CD14-positive monocyte (primary cell): ENCODE measurements at places on chromosomes 4 and X.

DNA sequence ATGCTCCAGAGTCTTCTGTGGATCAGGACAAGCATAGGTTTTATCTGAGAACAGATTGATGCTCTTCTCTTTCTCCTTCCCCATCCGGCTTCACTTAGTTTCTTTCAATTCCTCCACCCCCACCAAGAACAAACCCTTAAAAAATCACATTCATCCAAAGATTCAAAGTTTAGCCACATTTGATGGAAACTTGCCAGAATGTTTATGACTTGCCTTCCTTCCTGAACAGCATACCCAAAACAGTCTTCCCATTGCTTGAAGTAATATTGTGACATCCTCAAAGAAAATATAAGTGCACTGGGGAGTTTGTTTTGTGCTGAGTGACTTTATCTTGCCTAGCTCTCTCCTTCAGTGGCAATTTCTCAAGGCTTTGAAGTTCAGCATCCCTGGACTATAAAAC lies 83.0 kb downstream of the MAGEB17 start:
- no peak for DNase-seq

GRCh38 chrX:85026170-85026569 lies 22.5 kb downstream of the APOOL start:
- DNase-seq, result no peak

GRCh38 chrX:139290310-139290709 lies 240.2 kb upstream of the F9 start:
- DNase-seq, result no peak

DNA sequence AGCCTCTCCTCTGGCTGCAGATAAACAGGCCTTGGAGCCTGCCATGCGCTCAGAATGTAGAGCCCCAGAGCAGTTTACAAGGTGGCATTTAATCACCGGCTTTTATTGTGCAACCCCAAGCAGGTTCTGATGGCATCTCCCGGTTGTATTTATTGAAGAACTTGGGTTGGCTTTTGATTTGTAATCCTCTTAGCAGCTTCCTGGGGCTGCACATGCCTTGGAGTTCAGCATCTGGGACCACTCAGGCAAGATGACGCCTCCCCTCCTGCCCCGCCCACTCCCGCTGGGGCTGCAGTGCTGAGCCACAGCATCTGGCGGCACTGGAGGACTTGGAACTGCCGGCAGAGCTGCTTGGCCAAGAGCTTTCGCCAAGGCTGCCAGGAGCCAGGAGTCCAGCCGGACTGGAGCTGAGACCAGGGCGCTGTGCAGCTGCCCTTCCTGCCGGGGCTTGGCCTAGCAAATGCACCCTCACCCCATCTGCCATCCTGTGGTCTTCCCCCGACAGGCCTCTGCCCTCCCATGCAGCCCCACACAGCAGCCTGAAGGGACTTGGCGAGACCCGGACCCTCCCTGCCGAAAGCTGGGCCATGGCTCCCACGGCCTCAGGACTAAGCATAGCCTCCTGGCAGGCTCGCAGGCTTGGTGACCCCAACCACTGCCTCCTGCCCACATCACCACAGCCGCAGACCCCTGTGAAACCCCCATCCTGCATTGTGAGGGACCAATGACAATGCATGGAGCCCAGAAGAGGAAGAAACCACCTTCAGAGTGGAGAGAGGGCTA lies 5.4 kb downstream of the HTRA3 start:
- no peak for DNase-seq

GRCh38 chrX:110012818-110013485 lies 10.0 kb downstream of the TMEM164 start:
- DNase-seq, result no peak

GRCh38 chr4:117821834-117822233 lies 212.5 kb upstream of the NDST3 start:
- no peak for DNase-seq

DNA sequence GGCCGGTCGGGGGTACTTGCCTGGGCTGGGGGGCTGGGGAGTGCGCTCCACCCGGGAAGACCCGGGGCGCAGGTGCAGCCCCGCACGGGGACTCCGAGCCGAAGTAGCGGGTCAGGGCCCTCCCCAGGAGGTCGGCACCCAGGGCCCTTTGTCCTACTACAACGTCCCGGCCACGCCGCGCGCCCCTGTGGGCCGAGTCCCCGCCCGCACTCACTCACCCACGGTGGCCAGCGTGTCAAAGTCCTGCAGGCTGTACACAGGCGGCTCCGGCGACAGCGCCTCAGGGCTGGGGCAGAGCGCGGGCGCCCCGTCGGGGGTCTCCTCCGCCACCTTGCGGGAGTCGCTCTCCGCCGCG lies 602 bp downstream of the PRKX start:
- no peak for DNase-seq

DNA sequence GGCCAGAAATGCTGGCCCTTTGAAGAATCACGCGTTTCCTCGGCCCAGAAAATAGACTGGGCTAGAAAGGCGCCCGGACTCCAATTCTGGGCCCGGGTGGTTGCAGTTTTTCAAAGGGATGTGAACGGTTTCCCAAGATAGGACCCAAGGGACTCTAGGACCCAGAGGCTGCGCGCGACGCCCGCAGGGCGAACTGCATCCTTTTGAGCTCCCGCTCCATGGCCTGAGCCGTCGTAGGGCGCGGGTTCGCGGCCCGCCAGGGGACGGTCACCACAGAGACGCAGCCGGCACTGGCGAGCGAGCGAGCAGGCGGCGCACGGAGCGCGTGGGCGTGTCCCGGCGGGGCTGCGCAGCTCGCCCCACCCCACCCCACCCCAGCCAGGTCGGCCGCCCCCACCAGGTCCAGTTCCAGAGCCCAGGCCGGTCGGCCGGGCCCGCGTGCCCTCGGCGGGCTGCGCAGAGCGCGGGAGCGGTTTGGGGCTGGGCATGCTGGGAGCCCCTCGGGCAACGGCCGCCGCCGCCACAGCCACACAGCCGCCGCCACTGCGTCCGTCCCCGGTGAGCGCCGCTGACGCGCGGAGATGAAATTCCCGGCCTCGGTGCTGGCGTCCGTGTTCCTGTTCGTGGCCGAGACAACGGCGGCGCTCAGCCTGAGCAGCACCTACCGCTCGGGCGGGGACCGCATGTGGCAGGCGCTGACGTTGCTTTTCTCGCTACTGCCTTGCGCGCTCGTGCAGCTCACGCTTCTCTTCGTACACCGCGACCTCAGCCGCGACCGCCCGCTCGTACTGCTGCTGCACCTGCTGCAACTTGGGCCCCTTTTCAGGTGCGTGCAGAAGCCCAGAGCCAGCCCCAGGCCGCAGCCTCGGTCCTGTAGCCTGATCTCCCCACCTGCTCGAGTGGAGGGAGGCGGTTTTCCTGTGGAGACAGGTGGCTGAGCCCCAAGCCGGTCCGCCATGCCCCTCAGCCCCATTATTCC lies at the start of gene XK:
TSS of gene XK (plus strand) at position 411 of the 979 bp plus-strand sequence. CDS start at position 582, 171 bp downstream.
- DNase-seq, result peak; percentile 32

DNA sequence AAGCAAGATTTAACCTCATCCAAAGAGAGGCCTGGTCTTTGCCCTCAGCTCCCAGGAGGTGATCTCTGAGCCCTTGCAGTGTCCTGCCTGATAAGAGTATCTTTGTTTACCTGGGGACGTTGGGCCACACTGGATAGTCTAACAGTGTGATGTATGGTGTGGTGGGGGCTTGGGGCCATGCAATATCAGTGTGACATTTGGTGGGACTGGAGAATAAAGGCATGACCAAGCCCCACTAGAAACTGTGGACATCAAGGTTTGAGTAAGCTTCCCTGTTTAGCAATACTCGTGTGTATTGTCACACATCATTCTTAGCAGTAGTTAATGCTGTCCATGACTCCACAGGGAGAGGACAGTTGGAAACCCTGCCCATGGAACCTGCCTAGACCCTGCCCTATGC lies 34.4 kb downstream of the BBS12 start:
- no peak for DNase-seq

GRCh38 chrX:98380106-98380505 lies 1496.4 kb downstream of the RPA4 start:
- no peak for DNase-seq

GRCh38 chr4:181793096-181793495 lies 450.1 kb upstream of the TENM3 start:
- DNase-seq, result no peak

DNA sequence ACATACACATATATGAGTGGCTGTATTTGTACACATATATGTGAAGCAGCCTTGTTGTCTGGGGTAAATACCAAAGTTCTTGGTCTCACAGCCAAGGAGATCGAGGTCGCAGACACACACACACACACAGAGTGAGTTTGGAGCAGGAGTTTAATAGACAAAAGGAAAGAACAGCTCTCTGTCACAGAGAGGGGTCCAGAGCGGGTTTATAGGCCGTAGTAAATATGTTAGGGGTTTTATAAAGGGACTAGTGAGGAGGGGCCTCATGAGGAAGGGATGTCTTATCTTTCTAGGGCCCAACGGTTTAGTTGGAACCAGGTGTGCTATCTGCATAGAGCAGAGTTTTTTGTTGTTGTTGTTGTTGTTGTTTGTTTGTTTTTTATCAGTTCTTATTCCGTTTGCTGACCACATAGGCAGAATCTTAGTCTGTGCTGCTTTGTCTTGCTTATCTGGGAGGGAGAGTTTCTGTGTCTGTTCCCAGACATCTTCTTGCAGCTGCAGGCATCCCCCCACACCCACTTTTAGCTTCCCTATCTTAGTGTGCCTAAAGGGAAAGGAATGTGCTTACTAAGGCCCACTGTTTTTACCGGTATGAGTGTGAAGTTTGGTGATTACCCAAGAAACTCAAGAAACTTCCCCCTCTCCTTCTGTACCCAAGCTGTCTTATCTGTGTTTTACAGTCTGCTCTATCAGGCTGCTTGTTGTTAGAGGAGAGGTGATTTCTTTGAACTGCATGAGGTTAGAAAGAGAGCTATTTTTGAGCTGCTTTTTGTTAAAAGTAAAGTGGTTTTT lies 91.9 kb downstream of the TENT5D start:
- no peak for DNase-seq

- no peak for DNase-seq
Observed at GRCh38 chrX:9462456-9462855, 2.4 kb upstream of the TBL1X start.

DNA sequence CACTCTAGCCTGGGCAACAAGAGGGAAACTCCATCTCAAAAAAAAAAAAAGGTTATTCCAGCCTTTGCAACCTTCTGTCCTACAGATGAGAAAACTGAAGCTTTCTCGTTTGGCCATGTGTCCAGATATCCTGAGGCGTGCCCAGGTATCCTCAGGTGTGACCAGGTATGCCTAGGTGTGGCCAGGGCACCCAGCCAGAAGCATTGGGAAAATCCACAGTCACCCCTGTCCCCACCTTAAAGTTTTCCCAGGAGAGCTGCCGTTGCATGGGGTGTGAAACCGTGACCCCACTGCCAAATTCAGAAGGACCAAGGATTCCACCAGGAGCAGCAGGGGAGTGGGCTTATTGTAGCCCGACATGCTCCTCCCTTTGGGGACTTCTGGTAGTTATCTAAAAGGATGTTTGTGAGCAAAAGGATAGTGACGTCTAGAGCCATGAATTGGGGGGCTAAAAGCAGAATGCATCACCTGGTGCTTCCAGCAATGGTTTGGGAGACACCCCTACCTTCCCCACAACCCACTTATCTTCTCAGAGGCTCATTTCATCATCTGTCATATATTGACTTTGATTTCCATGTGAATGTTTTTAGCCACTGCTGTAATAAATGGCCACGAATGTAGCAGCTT lies 4.0 kb upstream of the DHRSX start:
- no peak for DNase-seq

DNA sequence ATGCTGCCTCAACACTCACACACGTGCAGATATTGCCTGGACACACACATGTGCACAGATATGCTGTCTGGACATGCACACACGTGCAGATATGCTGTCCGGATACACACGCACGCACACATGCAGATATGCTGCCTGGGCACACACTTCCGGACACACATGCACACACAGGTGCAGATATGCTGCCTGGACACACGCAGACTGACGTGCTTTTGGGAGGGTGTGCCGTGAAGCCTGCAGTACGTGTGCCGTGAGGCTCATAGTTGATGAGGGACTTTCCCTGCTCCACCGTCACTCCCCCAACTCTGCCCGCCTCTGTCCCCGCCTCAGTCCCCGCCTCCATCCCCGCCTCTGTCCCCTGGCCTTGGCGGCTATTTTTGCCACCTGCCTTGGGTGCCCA lies 14.7 kb downstream of the FGFRL1 start:
- peak; percentile 29 for DNase-seq

DNA sequence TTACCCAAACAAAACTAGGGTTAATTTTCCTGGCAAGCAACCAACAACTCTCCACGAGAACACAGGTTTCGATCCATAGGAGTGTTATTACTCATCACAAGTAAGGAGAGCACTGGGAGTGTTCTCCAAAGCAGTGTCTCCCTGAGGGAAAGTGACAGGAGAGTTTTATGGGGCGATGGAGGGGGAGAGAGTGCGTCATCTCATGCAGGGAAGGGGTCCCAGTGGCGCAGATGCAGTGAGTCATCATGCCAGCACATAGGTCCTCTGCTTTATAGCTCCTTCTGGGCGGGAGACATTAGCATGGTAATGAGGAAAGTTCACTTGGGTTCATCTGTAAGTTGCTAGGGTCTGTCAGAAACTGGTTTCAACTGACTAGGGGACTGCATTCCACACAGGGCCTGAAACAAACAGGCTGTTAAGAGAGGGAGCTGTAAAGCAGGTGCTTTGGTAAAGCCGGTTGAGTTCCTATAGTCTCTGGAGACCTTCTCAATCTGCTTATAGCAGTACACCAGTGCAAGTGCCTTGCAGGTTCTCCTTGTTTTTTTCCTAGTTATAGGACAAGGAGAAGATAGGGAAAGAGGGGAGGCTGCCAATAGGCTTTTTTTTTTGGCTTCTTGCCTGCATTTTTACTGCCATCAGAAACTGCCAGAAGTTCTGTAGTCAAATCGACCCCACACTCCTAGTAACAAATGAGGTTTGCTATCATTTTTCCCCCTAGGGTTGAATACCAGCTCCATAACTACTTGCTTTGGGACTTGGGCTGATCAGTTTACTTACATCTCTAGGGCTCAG lies 12.8 kb upstream of the BOD1L1 start:
- no peak for DNase-seq

GRCh38 chr4:3657902-3658529 lies 108.2 kb upstream of the ADRA2C start:
- DNase-seq, result no peak

DNA sequence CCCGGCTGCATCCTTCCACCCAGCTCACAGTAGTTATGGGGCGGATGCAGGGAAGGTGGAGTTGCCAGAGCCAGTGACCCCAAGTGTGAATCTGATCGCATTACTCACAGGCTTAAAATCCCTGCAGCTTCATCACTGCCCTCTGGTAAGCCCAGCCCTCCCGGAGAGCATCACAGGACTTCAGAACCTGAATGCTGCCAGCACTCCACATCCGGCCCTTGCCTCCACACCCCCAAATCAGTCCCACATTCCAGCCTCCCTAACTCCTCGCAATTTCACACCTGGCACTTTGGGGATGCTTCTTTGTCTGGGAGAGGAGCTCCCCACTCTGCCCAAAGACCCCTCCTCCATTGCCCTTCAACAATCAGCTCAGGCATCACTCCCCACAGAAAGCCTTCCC lies 15.6 kb downstream of the RASL11B start:
- DNase-seq, result no peak

DNA sequence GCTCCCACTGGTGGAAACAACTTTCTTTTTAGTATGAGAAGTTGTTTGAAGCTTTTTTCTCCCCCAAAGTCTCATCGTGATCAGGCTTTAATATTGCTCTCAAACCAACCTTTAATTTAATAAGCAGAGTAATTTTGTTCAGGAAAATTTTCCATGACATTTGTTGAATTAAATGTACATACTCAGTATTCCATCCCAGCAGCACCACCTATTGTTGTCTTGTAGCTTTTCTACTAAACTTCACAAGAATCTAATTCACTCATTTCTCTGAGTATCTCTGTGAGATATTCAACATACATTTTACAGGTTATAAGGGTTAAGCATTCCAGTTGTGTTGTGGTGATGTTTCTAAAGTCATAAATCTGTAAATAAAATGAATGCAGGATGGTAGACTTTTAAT lies 218.3 kb upstream of the HAND2 start:
- DNase-seq, result no peak
